ENCODE measurements at places on chromosomes 3 and 15.

GRCh38 chr15:101324524-101325177, 29.6 kb upstream of the SNRPA1 start:
- peaks cover 3% of the 10 kb centered on the region for H3K4me1 ChIP-seq
- no peak overlapping the region for H3K4me3 ChIP-seq
- H3K27me3 ChIP-seq = no peaks in the 10 kb centered on the region
- H3K36me3 ChIP-seq = no peaks in the 10 kb centered on the region
- DNase-seq = no peak

DNA sequence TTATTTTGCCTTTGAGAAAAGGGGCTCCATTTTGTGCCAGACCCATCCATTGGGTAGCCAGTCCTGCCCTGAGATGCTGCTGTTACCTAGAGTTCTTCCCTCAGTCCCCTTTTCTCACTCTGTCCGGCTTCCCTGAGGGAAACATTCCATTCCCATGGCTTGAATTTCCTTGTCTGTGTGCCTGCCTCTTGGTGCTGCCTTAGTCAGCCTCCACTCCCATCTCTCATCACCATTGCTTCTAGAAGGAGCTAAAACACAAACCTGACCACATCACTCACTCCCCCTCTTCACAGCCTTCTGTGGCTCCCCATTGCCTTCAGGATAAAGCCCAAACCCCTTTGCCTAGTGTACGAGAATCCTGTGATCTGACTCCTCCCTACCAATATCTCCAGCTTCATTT, 25.2 kb upstream of the C2CD4B start:
- no peak overlapping the region for H3K4me3 ChIP-seq
- H3K36me3 ChIP-seq = no peaks in the 10 kb centered on the region
- no peak for DNase-seq
- H3K27me3 ChIP-seq = peaks cover 3% of the 10 kb centered on the region

DNA sequence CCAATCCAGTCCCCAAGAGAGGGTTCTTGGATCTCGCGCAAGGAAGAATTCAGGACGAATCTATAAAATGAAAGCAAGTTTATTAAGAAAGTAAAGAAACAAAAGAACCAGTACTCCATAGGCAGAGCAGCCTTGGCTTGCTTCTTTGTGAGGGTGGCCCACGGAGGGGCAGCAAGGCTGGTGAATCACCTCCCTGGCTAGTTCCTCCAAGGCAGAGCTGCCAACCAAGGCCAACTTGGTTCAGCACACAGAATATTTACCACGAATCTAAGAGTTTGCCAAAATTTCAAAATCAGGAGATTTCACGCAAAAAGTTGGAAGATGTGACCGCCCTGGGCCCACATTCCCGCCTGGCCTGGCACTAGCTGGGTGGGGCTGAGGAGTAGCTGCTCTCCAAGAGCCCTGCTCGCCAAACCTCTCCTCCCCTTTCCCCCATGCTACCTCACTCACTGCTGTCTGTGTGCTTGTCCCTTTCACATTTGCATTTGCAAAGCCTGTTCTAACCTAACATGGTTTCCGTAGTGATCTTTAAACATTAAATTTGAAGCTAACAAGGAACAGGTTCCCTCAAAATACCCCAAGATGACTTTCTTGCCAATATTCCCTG, 26.2 kb upstream of the DCUN1D1 start:
- no peaks in the 10 kb centered on the region for H3K36me3 ChIP-seq
- H3K4me3 ChIP-seq = no peak overlapping the region
- no peak overlapping the region for H3K27ac ChIP-seq
- DNase-seq = no peak
- no peaks in the 10 kb centered on the region for H3K27me3 ChIP-seq

GRCh38 chr3:197737749-197738462, 1.2 kb upstream of the RUBCN start:
- no peaks in the 10 kb centered on the region for H3K27me3 ChIP-seq
- peaks cover 2% of the 10 kb centered on the region for H3K4me1 ChIP-seq
- no peak for DNase-seq
- H3K27ac ChIP-seq = peak overlapping the region; percentile 60
- no peak overlapping the region for H3K4me3 ChIP-seq

DNA sequence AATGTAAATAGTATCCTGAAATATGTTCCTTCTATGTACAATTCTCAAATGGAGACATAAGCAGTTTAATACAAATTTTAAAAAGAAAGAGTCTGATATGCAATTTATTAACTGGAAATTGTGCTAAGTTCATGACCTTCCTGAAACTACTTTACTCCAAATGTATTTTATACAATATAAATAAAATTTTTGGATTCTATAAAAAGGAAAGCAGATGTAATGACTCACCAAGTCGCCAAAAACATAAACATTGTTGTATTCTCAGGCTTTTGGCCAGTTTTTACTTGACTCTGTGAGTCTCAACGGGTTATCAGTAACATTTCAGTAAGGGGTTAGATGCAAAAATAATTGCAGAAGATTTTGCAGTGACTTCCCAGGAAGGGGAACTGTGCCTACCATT, 948.2 kb downstream of the EPHA3 start:
- no peaks in the 10 kb centered on the region for H3K4me1 ChIP-seq
- DNase-seq = no peak
- no peaks in the 10 kb centered on the region for H3K27me3 ChIP-seq
- H3K36me3 ChIP-seq = no peaks in the 10 kb centered on the region
- H3K4me3 ChIP-seq = no peak overlapping the region
- H3K27ac ChIP-seq = no peak overlapping the region

DNA sequence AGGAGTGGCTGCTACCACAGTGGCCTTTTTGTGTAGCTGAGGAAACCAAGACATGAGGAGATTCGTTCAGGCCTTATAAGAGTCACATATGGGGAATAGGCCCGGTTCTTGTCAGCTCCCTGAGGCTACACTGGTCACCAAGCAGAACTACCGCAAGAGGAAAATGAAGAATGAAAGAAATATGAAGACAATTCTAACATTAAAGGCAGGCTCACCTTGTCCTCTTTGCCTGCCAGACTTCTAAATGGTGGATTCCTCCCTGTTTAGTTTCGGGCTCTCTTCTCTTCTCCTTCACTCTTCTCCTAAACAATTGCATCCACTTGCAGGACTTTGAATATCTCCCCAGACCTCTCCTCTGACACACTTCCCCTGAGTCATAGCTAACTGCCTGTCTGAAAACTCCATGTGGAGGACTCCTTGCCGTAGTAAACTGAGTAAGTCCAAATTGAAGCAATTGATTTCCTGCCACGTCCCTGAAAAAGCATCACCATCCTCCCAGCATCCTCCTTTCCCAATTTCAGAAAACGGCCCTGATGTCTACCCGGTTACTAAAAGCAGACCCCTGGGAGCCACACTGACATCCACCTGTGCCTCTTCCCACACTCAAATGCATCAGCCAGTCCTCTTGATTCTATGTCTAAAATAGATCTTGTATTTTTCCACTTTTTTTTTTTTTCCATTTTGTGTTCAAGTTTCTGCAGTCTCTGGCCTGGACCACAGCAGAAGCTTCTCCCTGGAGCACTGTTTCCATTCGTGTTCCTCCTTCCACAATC, 30.3 kb upstream of the VEPH1 start:
- H3K4me1 ChIP-seq = no peaks in the 10 kb centered on the region
- H3K27ac ChIP-seq = no peak overlapping the region
- H3K36me3 ChIP-seq = no peaks in the 10 kb centered on the region
- H3K4me3 ChIP-seq = no peak overlapping the region

- H3K4me3 ChIP-seq = no peak overlapping the region
- no peak for DNase-seq
- H3K27ac ChIP-seq = no peak overlapping the region
- no peaks in the 10 kb centered on the region for H3K4me1 ChIP-seq
These were observed 47.9 kb downstream of the YEATS2 start for GRCh38 chr3:183745300-183746098.

GRCh38 chr15:64792282-64792681, 16.9 kb upstream of the RBPMS2 start:
- no peak overlapping the region for H3K27ac ChIP-seq
- no peaks in the 10 kb centered on the region for H3K27me3 ChIP-seq
- H3K4me1 ChIP-seq = no peaks in the 10 kb centered on the region
- no peak overlapping the region for H3K4me3 ChIP-seq
- DNase-seq = no peak

DNA sequence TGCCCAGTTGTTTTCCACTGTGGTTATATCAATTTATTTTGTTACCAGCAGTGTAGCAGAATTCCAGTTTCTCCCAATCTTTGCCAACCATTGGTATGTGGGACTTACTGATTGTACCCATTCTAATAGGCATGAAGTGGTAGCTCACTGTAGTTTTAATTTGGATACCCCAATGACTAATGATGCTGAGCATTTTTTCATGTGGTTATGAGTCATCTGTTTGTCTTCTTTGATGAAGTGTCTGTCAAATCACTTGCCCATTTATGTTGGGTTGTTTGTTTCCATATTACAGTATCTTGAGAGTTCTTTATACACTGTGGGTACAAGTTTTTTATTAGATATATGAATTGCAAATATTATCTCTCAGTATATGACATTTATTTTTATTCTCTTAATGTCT, 644.3 kb downstream of the NR2F2 start:
- H3K36me3 ChIP-seq = no peaks in the 10 kb centered on the region
- H3K27me3 ChIP-seq = no peaks in the 10 kb centered on the region
- DNase-seq = no peak
- H3K4me1 ChIP-seq = no peaks in the 10 kb centered on the region

DNA sequence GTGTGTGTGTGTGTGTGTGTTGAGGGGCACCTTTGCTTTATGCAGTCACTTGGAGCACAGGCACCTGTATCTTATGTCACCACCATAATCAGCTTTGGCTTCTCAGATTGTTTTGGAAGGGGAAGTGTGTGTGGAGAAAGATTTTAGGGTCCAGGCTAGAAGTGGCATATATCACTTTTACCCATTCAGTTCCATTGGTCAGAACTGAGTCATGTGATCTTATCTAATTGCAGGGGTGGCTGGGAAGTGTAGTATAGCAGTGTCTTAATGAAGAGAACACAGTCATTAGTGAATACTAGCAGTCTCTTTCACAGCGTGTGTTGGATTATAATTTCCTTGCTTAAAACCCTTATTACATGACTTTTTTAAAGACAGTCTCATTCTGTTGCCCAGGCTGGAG, 20.6 kb downstream of the NCK1 start:
- H3K36me3 ChIP-seq = no peaks in the 10 kb centered on the region

- H3K27ac ChIP-seq = no peak overlapping the region
- H3K4me1 ChIP-seq = no peaks in the 10 kb centered on the region
- no peak for DNase-seq
- no peak overlapping the region for H3K4me3 ChIP-seq
- no peaks in the 10 kb centered on the region for H3K36me3 ChIP-seq
These were observed 135.1 kb downstream of the KCNMB2 start for GRCh38 chr3:178671377-178671776.

GRCh38 chr15:78938658-78939488, 6.0 kb downstream of the CTSH start:
- peak overlapping the region; percentile 16 for H3K4me3 ChIP-seq
- H3K36me3 ChIP-seq = no peaks in the 10 kb centered on the region
- peak overlapping the region; percentile 62 for H3K27ac ChIP-seq
- H3K27me3 ChIP-seq = peaks cover 2% of the 10 kb centered on the region

DNA sequence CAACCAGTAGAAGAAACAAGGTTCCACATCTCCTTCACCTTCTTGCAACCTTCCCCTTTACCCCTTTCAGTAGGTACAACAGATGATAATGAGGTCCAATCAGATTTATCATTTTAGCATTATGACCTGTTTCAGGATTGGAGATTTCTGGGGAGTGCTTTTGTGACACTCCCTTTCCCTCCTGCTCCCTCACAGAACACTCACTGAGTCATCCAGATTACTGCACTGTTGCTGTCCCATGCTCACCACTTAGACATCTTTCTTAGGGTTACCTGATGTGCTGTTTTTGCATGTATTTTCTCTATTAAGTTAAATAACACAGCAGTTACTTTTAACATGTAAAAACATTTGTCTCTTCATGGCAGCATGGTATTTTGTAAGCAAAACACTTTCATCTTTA, 118.5 kb downstream of the MFSD1 start:
- no peak for DNase-seq
- no peaks in the 10 kb centered on the region for H3K36me3 ChIP-seq
- H3K27me3 ChIP-seq = no peaks in the 10 kb centered on the region
- no peak overlapping the region for H3K27ac ChIP-seq
- no peaks in the 10 kb centered on the region for H3K4me1 ChIP-seq

DNA sequence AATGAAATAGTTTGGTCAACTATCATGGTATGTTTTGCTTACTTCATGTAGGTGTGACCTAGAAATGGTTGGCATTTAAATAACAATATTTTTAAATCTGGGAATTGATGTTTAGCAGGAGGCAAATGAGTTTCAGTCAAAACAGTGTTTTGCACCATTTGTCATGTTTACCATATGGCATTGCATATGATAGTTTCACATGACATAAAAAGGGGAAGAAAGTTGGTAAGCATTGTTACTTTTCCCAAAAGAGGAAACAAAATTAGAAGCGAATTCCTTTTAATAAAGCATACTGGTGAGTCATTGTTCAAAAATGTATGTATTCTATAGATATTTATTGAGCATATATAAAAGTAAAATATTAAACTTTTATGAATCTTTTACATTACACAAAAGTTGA, 2.3 kb downstream of the RNF13 start:
- H3K27ac ChIP-seq = no peak overlapping the region
- no peaks in the 10 kb centered on the region for H3K27me3 ChIP-seq
- H3K4me1 ChIP-seq = peaks cover 18% of the 10 kb centered on the region
- no peaks in the 10 kb centered on the region for H3K36me3 ChIP-seq
- no peak for DNase-seq

DNA sequence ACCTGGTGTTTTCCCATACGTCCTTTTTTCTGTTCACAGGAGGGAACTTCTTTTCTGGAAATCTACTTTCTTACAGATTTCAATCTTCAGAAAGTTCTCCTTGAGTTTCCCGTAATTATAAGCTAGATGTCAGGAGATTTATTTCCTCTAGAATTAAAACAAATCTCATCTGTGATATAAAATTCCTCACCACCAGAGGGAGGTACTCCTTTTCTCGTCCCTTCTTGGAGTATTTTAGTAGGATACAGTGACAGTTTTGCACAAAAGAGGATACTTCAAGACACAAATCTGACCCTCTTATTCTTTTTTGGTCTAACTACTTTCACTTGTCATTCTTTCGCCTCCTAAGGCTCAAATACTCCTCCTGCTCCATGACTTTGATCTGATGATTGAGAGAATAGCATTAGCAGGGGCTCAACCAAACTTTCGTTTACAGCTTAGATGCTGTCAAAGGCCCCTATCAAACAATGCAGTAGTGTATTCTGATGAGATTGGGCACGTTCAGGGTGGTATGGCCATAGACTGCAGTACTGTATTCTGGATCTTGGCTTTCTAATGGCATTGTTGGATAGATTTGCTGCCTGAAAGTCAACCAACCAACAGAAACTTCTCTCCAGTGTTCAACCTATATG, 38.0 kb downstream of the TMEM41A start:
- H3K4me3 ChIP-seq = no peak overlapping the region
- H3K27me3 ChIP-seq = no peaks in the 10 kb centered on the region
- no peak overlapping the region for H3K27ac ChIP-seq
- DNase-seq = no peak

DNA sequence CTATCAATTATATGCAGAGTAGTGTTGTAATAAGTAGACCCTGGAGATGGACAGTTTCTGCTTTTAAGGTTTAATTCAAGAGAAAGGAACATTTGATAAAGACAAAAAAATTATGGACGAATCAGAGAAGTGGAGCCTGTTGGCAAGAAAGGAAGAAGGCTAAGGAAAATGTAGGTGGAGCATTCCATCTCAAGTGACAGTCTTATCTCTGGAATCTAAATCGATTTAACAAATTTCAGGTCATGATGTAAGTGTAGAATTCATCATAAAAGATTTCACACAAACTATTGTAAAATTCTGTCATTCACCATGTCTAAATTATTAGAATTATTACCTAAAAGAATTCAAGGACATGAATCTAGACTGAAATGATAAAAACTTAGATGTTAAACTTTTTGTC, 36.3 kb downstream of the TSC22D2 start:
- H3K36me3 ChIP-seq = no peaks in the 10 kb centered on the region
- no peak overlapping the region for H3K27ac ChIP-seq
- H3K4me3 ChIP-seq = no peak overlapping the region
- peaks cover 3% of the 10 kb centered on the region for H3K4me1 ChIP-seq
- no peak for DNase-seq
